ENCODE measurements at places on chromosomes 4 and X. TPM values are rescaled to one million over a fixed set of nuclear protein-coding genes. Genes with fewer than 3 reads are reported as not detected.

SATL1 gene
- not detected for total RNA-seq

UGT2A3 gene
- total RNA-seq = not detected

DCHS2 gene
- total RNA-seq = 0.05 TPM

FAM9B gene
- not detected for total RNA-seq

NEIL3 gene
- 0.16 TPM for total RNA-seq

PDK3 gene
- 0.52 TPM for total RNA-seq

KLB gene
- total RNA-seq = not detected

TAF7L gene
- total RNA-seq = not detected

CCNG2 gene
- 63.9 TPM for total RNA-seq

KLHL4 gene
- total RNA-seq = 13.0 TPM

SSX2B gene
- total RNA-seq = not detected

SPANXA2 gene
- total RNA-seq = not detected

PABPC1L2B gene
- total RNA-seq = not detected

MFAP3L gene
- total RNA-seq = 31.1 TPM

HMGN5 gene
- total RNA-seq = 0.42 TPM

RBMX2 gene
- total RNA-seq = 18.7 TPM

RAI2 gene
- 0.42 TPM for total RNA-seq

TECRL gene
- total RNA-seq = not detected

CT45A3 gene
- not detected for total RNA-seq

FHDC1 gene
- total RNA-seq = 0.73 TPM

RCHY1 gene
- total RNA-seq = 44.8 TPM

NRK gene
- total RNA-seq = not detected

HSFX2 gene
- total RNA-seq = not detected

PFKFB1 gene
- total RNA-seq = 0.16 TPM

HHIP gene
- 0.05 TPM for total RNA-seq

CXXC4 gene
- 0.11 TPM for total RNA-seq

SPANXC gene
- total RNA-seq = not detected

ABCB7 gene
- 37.4 TPM for total RNA-seq

AMOT gene
- 3.1 TPM for total RNA-seq

SPIN3 gene
- 9.0 TPM for total RNA-seq

Measured in myocyte (in vitro differentiated cells).